ENCODE measurements at places on chromosomes 4 and X.

GRCh38 chrX:20567108-20567507, 300.4 kb upstream of the RPS6KA3 start:
- DNase-seq, result no peak

GRCh38 chr4:144658903-144659302, 12.9 kb downstream of the HHIP start:
- no peak for DNase-seq

DNA sequence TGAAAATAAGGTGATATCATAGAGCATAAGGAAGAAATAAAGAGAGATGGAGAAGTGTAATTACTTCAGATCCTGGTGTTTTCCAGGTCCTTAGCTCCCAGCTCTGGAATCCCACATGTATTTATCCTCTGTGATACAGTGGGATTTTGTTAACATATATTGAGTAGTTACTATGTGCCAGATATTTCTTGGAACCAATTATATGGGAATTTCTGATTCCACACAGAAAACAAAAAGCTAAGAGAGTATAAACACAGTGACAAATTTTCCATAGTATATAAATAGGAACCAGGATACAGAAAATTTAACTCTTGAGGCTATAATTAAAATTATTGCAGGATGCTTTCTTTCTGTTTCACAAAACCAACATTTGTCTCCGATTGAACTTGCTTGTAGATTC, 1067.5 kb downstream of the PCDH7 start:
- DNase-seq, result no peak

GRCh38 chr4:57374866-57375595, 264.8 kb upstream of the IGFBP7 start:
- DNase-seq, result no peak

GRCh38 chr4:145881576-145881975, 57.0 kb downstream of the ZNF827 start:
- DNase-seq, result no peak

- DNase-seq, result no peak
Measured at GRCh38 chr4:6494431-6495295, 22.2 kb upstream of the PPP2R2C start.

DNA sequence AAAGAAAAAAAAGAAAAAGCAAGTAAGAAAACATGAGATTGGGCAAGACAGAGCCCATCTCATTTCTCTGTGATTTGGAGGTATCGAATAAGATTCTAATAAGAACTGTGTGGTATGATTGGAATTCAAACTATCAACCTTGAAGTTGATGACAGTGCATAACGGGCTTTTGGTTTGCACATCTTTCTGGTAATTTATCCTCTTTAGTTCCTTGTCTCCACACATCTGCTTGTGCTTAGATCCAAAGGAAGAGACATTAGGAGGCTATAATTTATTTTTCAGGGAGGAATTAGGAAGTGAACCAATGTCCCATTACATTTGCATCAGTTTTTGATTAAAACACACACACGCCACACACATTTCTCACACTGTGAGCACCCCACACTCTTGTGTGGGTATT, 149.9 kb downstream of the ARSF start:
- DNase-seq, result no peak

All from stimulated activated CD8-positive, alpha-beta memory T cell treated with anti-CD3 and anti-CD28 coated beads, Interleukin-7, amount 100 ng/mL, for 48 hours (primary cell).